ENCODE measurements at places on chromosomes 16 and 17.

DNA sequence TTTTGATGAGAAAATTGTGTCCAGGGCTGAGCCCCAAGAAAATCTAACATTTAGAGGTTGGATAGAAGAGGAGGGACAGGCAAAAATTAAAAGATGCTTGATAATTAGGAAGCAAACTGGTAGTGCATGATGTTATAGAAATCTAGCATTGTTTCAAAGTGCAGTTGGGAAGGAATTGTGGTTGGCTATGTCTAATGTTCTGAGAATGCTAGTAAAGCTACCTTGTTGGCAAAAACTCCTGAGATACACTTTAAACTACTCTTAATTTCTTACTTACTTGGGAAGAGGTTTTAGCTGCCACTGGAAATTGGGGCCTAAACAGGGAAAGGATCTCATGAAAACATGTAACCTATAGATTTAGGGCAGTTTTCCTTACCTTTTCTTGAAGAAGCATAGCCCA is 48.3 kb downstream of the MAP2K4 start:
- no peak for DNase-seq

DNA sequence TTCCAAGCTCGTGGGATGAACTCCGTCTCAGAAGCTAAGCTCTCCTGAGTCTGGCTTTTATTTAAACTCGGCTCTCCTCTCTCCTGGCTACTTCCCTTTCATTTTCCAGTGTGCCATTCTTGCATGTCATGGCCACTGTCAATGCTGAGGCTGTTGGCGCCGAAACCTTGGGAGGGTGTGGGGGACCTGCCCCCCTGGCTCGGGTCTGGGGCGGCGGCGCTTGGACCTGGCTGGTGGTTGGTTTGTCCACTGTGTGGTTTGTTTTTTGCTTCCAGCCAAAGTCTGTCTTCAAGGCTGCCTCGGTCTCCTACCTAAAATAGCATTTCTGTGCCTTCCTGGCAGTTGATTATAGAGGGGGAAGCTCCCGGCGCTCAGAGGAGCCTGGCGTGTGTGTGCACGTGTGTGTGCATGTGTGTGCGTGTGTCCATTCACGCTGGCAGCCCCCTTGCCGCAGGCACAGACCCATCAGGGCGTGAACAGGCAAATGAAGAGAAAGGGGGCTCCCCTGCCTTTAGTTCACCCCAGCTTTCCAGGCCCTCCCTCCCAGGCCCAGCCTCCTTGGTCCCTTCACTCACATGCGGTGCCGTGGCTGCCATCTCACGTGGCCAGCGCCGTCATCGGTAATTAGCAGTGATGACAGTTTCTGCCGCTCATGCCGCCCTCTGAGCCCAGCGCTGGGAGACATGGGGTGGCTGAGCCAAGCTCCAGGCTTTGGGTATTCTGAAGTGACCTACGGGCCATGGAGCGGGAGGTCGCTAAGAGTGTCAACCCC is 179.9 kb downstream of the SEC14L1 start:
- no peak for DNase-seq

GRCh38 chr16:14014284-14014625 is 56.9 kb upstream of the MRTFB start:
- no peak for DNase-seq

DNA sequence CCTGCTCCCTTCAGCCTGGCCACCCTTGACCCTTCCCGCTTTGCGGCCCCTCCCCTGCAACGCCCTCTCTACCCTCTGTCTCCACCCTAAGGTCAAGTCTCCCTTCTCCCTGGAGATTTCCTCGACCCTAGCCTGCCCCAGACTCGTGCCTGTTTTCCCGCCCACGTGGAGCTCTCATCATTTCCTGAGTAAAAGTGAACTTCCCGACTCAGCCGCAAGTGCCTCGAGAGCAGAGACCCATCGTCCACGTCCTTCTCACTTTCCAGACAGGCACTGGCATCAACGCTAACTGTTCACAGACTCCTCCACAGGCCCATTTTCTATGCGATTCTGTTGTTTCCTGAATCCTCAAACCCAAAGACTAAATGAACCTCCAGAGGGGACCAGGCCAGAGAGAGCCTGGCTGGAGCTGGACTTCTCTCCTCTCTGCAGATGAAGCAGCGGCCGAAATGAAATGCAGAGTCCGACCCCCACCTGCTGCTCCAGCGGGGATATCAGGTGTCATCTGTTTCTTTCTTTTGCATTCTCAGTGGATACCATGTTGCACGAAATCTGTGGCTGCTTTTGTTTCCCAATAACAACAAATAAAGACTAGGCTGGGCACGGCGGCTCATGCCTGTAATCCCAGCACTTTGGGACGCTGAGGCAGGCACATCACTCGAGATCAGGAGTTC is 52.5 kb downstream of the RTN4RL1 start:
- DNase-seq = no peak

DNA sequence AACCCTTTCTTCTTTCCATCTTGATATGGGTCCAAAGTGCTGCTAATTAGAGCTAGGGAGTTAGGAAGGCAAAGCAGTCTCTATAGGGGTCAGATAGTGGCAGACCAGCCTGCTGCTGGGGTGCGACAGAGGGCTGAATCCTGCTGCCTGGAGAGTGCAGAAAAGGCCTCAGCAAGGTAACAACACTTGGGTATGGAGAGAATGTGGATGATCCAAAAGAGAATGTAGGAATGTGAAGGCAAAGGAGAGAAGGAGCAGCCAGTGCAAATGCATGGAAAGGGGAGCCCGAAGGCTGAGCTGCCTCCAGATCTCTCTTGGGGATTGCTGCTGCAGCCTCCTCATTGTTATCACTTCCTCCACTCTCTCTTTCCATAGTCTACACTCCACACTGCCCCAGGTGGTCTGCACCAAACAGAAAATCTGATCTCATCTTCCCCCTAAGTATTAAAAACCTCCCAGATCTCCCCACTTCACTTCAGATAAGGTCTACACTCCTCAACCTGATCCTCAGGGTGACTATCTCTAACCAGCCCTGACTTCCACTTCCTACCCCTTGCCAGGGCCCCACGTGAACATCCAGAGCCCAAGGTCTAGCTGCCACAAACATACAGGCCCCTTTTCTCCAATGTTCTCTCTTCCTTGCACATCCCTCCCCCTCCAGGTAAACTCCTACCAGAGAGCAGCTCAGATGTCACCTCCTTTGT is 28.8 kb downstream of the TOM1L2 start:
- no peak for DNase-seq

DNA sequence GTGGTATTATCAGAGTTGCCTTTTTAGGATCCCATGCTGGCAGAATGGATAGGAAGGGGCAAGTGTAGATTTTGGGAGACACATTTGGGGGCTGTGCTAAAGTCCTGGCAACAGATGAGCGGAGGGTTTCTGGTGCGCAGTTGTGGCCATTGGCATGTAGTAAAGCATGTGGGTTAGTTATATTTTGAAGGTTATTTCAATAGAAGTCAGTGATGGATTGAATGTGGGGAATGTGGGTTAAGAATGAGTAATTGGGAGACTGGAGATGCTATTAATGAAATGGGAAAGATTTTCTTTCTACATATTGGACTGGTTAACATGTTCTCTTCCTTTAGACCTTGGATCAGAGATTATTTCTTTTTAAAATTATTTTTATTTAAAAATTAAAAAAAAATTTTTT is 10.0 kb downstream of the DUS2 start:
- DNase-seq = no peak

- DNase-seq = no peak
Measured at GRCh38 chr16:56245197-56245596, 53.9 kb downstream of the GNAO1 start.

GRCh38 chr16:72434159-72434558 is 262.2 kb upstream of the PMFBP1 start:
- no peak for DNase-seq

DNA sequence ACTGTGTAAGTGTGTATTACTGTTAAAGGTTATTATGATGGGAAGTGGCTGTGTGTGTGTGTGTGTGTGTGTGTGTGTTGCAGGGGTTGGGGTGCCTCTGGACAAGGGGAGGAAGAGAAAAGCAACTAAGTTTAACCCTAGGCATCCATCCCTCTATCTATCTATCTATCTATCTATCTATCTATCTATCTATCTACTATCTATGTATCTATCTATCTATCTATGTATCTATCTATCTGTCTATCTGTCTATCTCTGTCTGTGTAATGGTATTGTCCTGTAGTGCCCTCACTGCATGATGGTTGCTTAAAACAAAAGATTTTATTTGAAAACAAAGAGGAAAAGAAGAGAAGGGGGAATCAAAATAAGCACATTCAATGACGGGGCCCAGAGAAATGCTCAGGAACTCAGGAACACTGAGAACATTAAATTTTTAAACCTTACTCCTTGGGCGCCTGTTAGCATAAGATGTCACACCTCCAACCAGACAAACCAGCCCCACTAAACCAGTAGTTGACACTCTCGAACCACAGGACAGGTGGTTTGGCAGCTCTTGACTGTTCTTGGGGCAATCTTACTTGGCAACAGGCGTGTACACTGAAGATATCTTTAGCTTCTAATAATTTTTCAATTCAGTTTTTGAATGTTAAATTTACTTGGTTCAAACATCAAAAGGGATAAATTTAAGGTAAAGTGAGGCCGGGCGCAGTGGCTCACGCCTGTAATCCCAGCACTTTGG is 5.1 kb upstream of the RPL26 start:
- no peak for DNase-seq

GRCh38 chr16:66681676-66682075 is 14.9 kb downstream of the CMTM4 start:
- no peak for DNase-seq

DNA sequence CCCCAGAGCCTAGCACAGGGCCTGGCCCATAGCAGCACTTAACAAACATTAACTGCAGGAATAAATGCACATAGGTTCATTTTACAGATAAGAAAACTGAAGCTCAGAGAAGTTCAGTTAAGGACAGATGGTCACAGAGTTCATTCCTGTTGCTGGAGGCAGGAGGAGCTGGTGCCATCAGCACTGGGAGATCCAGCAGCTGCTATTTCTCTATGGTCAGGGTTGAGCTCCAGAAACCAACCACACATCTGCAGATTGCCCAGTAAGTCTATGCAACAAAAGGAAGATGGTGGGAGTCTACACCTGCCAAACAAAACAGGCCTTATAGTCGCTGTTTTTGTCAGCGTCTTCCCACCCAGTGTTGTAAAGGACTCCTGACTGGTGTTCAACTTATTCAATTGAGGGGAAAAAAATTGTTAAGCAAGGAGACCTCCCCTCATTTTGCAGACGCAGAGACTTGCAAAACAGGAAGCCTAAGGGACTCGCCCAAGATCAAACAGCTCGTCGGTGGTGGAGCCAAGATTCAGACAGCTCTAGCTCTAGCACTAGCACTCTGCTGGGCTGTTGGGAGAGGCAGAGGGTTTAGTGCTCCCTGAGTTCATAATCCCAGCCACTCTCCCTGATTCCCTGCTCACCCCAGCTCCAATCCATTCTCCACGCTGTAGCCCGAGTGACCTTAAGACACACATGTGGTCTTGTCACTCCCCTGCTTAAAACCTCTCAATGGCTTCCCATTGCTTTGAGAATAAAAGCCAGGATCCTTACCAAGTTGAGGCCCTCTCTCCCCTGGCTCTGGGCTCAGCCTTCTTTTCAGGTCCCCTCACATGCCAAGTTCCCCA is 9.0 kb downstream of the NOG start:
- DNase-seq = no peak

GRCh38 chr17:75205793-75206163 is 299 bp downstream of the NUP85 start:
- DNase-seq = no peak

GRCh38 chr17:4444782-4445473 is 11.2 kb downstream of the SPNS3 start:
- DNase-seq = no peak

GRCh38 chr17:57266902-57267311 is 10.6 kb downstream of the MSI2 start:
- DNase-seq = no peak

DNA sequence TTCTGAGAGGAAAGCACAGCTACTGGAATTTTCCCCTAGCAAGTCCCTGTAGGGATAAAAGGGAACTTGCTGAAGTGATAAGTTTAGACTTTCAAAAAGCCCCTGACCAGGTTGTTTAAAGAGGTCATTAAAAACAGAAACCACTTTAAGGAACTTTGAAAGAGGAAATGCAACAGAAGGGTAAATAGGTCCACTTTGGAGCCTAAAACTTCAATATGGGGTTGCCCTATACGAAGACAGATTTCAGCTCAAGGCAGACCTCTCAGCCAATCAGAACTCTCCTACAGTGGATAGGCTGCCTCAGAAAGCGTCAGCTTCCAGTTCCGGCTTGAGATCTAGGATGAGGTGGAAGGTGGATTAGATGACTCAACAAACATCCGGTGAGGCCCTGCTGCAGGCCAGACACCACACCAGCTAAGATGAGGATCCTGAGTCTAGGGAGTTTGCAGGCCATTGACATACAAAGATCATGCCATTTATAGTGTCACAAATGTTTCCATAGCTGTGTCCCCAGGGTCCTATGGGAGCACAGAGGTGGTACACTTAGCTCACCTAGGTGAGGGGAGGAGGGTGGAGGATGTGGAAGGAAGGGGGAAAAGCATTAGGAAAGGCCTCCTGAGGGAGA is 7.9 kb upstream of the MFSD6L start:
- no peak for DNase-seq

GRCh38 chr16:88678224-88678979 is 7.9 kb downstream of the SNAI3 start:
- DNase-seq = no peak

GRCh38 chr17:9162275-9162985 is 141.1 kb downstream of the NTN1 start:
- no peak for DNase-seq

GRCh38 chr17:69123626-69124025 is 18.1 kb downstream of the ABCA6 start:
- no peak for DNase-seq

- DNase-seq = no peak
Measured at GRCh38 chr17:50633683-50634082, 998 bp upstream of the ABCC3 start.

DNA sequence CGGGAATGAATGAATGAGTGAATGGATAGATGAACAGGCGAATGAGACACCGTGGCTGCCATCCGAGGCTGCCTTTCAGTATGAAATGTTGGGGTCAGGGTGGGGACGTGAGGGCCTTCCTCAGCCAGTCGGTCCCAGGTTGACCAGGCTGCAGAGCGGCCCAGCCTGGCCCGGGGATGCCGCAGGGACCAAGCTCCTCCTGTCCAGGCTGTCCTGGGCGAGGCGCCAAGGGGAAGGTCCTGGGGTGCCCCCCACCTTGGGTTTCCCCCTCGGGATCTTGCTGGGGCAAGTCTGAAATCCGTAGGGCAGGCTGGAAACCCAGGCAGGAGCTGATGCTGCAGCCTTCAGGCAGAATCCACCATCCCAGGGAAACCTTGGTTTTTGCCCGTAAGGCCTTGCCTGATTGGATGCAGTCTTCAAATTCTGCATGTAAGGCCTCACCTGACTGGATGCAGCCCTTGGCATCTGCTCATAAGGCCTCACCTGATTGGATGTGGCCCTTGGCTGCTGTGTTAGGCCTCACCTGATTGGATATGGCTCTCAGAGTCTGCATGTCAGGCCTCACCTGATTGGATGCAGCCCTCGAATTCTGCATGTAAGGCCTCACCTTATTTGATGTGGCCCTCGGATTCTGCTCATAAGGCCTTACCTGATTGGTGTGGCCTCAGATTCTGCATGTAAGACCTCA is 61.7 kb upstream of the ZNF469 start:
- no peak for DNase-seq

- peak; percentile 33 for DNase-seq
Measured at GRCh38 chr16:11396241-11397048, 51.2 kb downstream of the RMI2 start.

GRCh38 chr17:78951967-78952551 is 26.9 kb upstream of the TIMP2 start:
- DNase-seq = no peak

Measured in fibroblast of skin of left quadriceps (primary cell).